ENCODE measurements at places on chromosomes 5 and 9. TPM values are rescaled to one million over a fixed set of nuclear protein-coding genes. Genes with fewer than 3 reads are reported as not detected.

TMC1 gene
- 1.5 TPM for total RNA-seq

FAM221B gene
- total RNA-seq: not detected

C9 gene
- total RNA-seq: not detected

POU5F2 gene
- 3.1 TPM for total RNA-seq

SELENOP gene
- 562 TPM for total RNA-seq

PCDHGC5 gene
- total RNA-seq: 3.8 TPM

SLCO6A1 gene
- not detected for total RNA-seq

DNA sequence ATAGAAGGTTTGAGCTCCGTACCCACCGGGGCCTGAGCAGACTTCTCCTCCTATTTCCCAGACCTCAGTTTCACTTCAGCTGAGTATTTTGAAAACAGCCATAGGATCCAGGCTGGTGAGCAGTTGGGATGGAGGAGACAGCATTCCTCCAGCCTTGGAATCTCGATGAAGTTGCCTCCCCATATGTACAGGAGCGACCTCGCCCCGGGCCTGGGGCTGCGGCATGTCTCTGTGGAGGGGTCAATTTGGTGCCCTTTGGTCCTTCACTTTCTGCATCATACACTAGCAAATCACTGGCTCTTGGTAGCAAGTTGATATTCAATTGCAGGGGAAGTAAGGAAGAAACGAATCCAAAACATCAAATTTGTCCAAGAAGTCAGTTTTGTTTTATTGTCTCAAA lies 402.0 kb upstream of the IRX4 start:
- DNase-seq: no peak
- H3K4me3 ChIP-seq: no peak overlapping the region
- H3K36me3 ChIP-seq: no peaks in the 10 kb centered on the region
- H3K27ac ChIP-seq: no peak overlapping the region
- no peaks in the 10 kb centered on the region for H3K27me3 ChIP-seq

DNA sequence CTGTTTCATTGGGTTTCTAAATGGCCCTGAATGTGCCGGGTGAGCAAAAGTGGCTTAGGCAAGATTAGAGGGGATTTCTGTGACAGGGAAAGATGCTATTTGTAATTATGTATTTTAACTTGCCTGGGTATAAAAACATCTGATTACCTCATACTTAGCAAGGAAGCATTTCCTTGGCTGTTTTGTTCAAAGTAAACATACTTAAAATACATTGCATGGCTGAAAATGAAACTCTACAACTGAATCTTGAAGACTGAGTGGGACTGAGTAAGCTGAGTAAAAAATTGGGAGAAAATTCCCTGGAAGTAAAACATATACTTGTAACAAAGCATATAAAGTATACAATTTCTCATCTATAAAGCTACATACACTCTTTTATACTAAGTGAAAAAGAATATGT lies 197.5 kb downstream of the IRX1 start:
- H3K4me1 ChIP-seq: no peaks in the 10 kb centered on the region
- no peak overlapping the region for H3K4me3 ChIP-seq
- H3K27me3 ChIP-seq: peaks cover 5% of the 10 kb centered on the region
- no peaks in the 10 kb centered on the region for H3K36me3 ChIP-seq
- no peak overlapping the region for H3K27ac ChIP-seq

DNA sequence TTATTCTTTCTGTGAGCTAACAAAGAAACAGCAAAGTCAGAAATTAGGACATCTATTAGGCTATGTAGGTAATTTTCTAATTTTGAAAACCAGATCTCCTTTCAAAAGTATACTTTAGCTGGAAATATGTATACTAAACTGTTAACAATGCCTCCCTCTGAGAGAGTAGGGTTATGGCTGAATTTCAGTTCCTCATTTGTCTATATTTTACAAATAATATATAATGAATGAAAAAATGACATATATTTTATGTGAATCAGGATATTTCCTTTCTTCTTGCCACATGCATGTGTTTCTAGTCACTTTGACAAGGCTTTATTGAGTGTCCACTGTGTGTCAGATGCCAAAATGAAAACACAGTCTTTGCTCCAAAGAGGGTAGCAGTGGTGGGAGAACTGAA lies 15.4 kb downstream of the HACD4 start:
- H3K27me3 ChIP-seq: no peaks in the 10 kb centered on the region
- H3K4me1 ChIP-seq: no peaks in the 10 kb centered on the region
- DNase-seq: no peak
- no peaks in the 10 kb centered on the region for H3K36me3 ChIP-seq
- H3K4me3 ChIP-seq: no peak overlapping the region

DNA sequence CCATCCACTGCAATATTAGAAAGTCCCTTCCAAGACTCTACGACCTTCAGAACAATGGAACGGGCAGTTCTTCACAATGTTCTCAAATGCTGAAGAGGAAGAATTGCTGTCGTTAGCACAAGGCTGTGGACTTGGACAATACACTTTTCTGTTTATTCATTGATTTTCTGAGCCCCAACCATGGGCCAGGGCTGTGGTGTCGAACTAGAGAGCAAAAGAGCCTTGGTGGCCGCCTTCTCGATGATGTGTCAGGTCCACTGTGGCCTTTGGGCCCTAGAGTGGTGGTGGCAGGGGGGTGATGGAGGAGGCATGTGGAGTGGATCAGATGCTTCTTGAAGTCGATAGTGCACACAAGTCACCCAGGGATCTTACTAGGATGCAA lies 18.5 kb upstream of the KIF12 start:
- H3K36me3 ChIP-seq: no peaks in the 10 kb centered on the region
- peaks cover 18% of the 10 kb centered on the region for H3K27me3 ChIP-seq
- H3K4me3 ChIP-seq: no peak overlapping the region

GRCh38 chr9:16434526-16434925 lies 435.9 kb downstream of the BNC2 start:
- no peaks in the 10 kb centered on the region for H3K4me1 ChIP-seq
- no peak for DNase-seq
- H3K36me3 ChIP-seq: no peaks in the 10 kb centered on the region
- H3K4me3 ChIP-seq: no peak overlapping the region

DNA sequence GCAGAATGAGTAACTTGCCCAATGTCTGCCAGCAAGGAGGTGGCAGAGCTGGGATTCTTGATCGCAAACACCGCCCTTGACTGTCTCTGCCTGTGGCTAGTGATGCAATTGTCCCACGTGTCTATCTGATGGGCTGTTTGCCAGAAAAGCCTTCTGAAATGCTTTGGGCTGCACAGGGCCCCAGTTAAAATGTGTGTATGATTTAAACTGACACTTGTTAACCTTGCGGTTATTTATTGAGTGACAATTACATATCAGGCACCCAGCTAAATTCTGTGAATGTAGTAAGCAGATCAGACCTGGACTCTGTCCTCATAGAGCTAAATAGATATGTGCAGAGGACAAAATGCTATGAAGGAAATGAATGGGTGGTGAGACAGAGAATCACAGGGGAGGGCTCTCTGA lies 11.6 kb upstream of the IL12B start:
- H3K4me3 ChIP-seq: no peak overlapping the region
- H3K27ac ChIP-seq: no peak overlapping the region
- no peaks in the 10 kb centered on the region for H3K36me3 ChIP-seq

- H3K36me3 ChIP-seq: no peaks in the 10 kb centered on the region
- H3K4me3 ChIP-seq: no peak overlapping the region
- no peak overlapping the region for H3K27ac ChIP-seq
- H3K4me1 ChIP-seq: no peaks in the 10 kb centered on the region
Observed at GRCh38 chr5:3393920-3394597, 201.6 kb upstream of the IRX1 start.

GRCh38 chr5:103369125-103370120 lies 110.9 kb downstream of the MACIR start:
- DNase-seq: no peak
- H3K4me3 ChIP-seq: no peak overlapping the region
- H3K27ac ChIP-seq: no peak overlapping the region
- H3K36me3 ChIP-seq: no peaks in the 10 kb centered on the region
- no peaks in the 10 kb centered on the region for H3K27me3 ChIP-seq

DNA sequence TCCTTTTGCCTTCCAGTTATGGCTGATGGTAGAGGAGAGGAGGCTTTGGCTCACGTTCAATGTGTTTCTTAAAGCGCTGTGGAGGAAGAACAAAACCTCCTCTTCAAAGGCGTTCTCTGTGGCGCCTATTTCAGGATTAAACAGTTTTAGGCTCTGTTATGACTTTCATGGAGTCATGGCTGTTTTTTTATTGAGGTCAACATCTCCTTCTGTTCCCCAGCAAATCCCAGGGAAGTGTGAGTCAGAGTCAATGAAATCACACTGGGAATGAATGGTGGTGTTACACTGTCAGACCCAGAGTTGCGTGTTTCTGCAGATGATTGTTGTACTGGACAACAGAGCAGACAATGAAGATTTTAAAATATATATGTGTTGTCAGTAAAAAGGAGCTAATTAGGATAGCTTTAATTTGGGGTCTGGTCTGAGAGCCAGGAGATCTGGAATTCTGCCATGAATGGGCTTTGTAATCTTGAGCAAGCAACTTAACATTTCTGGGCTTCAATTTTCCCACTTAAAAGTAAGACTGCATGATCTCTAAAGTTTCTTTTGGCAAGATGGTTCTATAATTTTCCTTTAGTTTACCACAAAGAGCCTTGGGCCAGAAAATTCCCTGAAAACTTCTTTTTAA lies 240.7 kb downstream of the CSNK1G3 start:
- H3K27ac ChIP-seq: no peak overlapping the region
- H3K27me3 ChIP-seq: no peaks in the 10 kb centered on the region
- H3K4me3 ChIP-seq: no peak overlapping the region
- H3K36me3 ChIP-seq: no peaks in the 10 kb centered on the region
- H3K4me1 ChIP-seq: no peaks in the 10 kb centered on the region

DNA sequence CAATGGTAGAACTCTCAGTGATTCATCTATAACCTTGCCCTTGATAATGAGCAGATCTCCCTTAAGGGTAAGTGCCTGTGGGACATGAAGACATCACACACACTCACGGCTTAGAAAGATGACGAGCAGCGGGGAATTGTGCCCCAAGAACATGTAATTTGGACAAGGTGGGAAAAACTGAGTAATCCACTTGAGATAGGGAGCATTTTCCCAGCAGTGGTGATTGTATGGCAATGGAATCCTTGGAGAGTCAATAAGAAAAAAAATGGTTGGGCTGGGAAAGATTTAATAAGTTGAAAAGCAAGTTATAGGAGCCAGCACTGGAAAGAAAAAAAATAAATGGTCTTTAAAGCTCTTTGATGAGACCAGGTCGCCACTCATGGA lies 193.1 kb downstream of the GLIS3 start:
- no peaks in the 10 kb centered on the region for H3K36me3 ChIP-seq
- H3K27me3 ChIP-seq: no peaks in the 10 kb centered on the region
- H3K27ac ChIP-seq: no peak overlapping the region
- peaks cover 4% of the 10 kb centered on the region for H3K4me1 ChIP-seq

- no peaks in the 10 kb centered on the region for H3K4me1 ChIP-seq
- no peaks in the 10 kb centered on the region for H3K36me3 ChIP-seq
- no peaks in the 10 kb centered on the region for H3K27me3 ChIP-seq
- H3K27ac ChIP-seq: no peak overlapping the region
- DNase-seq: no peak
- no peak overlapping the region for H3K4me3 ChIP-seq
Observed at GRCh38 chr5:123571927-123572326, 60.0 kb downstream of the CSNK1G3 start.

GRCh38 chr5:153276151-153276550 lies 214.3 kb upstream of the GRIA1 start:
- no peaks in the 10 kb centered on the region for H3K4me1 ChIP-seq
- H3K36me3 ChIP-seq: no peaks in the 10 kb centered on the region
- peak; percentile 25 for DNase-seq
- no peaks in the 10 kb centered on the region for H3K27me3 ChIP-seq
- H3K4me3 ChIP-seq: no peak overlapping the region
- H3K27ac ChIP-seq: no peak overlapping the region

GRCh38 chr9:114429488-114429887 lies 41.7 kb upstream of the AKNA start:
- H3K27ac ChIP-seq: no peak overlapping the region
- no peak overlapping the region for H3K4me3 ChIP-seq
- no peaks in the 10 kb centered on the region for H3K36me3 ChIP-seq
- no peak for DNase-seq
- H3K4me1 ChIP-seq: peaks cover 29% of the 10 kb centered on the region

DNA sequence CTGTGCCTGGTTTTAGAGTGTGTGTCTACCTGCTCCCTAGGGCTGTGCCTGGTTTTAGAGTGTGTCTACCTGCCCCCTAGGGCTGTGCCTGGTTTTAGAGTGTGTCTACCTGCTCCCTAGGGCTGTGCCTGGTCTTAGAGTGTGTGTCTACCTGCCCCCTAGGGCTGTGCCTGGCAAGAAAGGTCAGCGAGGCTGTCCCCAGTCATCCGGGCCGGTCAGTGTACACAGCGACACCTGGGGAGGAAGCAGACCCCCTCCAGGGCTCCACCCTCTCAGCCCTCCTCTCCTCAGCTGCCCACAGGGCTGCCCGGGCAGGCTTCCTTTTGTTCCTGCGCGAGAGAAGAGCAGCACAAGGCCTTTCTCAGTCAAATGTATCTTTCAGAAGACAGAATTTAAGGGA lies 4.1 kb downstream of the NRARP start:
- H3K27ac ChIP-seq: peak overlapping the region; percentile 66
- H3K36me3 ChIP-seq: no peaks in the 10 kb centered on the region
- DNase-seq: no peak
- peaks cover 28% of the 10 kb centered on the region for H3K4me1 ChIP-seq

- peaks cover 27% of the 10 kb centered on the region for H3K27me3 ChIP-seq
- DNase-seq: peak; percentile 10
- no peaks in the 10 kb centered on the region for H3K36me3 ChIP-seq
- peak overlapping the region; percentile 48 for H3K27ac ChIP-seq
Observed at GRCh38 chr9:137303151-137303892, 1.3 kb upstream of the NRARP start.

- peaks cover 56% of the 10 kb centered on the region for H3K36me3 ChIP-seq
- H3K27ac ChIP-seq: no peak overlapping the region
- DNase-seq: no peak
- no peaks in the 10 kb centered on the region for H3K27me3 ChIP-seq
Observed at GRCh38 chr5:32589942-32590869, 4.8 kb downstream of the SUB1 start.

All from adrenal gland (tissue), 19 donors.